ENCODE measurements at places on chromosomes 6 and 20.
A peak's percentile ranks its signal among the peaks of the same experiment; 100 is the strongest.

GRCh38 chr20:1995531-1996310, 1.9 kb upstream of the PDYN start:
- DNase-seq: no peak

- DNase-seq: peak; percentile 2
Measured at GRCh38 chr6:76490456-76490855, 418.0 kb upstream of the IMPG1 start.

GRCh38 chr6:43723737-43724295, 36.2 kb upstream of the MRPS18A start:
- peak; percentile 68 for DNase-seq

- DNase-seq: peak; percentile 76
Measured at GRCh38 chr6:112332274-112332673, 14.9 kb upstream of the RFPL4B start.

DNA sequence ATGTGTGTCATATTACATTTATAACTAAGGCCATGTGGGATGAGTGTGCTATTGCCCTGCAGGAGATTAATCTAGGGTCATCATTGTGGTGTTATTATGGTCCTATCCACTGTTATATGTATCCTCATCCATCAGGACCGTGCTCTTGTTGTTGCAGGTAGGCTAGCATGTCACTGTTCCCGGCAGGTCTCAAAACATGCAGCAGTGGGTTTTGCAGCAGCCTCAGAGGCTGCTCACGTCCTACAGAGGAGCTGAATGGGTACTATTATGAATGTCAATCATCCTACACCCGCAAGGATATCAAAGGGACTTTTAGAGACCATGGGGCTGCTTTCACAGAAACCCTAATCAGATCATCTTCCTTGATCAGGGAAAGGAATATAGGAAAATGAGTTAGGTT, 318.2 kb downstream of the SAMD5 start:
- no peak for DNase-seq

GRCh38 chr6:90003941-90004340, 109.7 kb downstream of the GJA10 start:
- DNase-seq: peak; percentile 60

GRCh38 chr20:14344746-14345145, 7.3 kb upstream of the FLRT3 start:
- DNase-seq: no peak

- peak; percentile 96 for DNase-seq
Measured at GRCh38 chr20:52494244-52494643, 302.7 kb upstream of the ZFP64 start.

GRCh38 chr6:38001386-38001785, 181.9 kb downstream of the ZFAND3 start:
- DNase-seq: no peak

GRCh38 chr6:14934013-14934412, 311.9 kb upstream of the JARID2 start:
- DNase-seq: no peak

DNA sequence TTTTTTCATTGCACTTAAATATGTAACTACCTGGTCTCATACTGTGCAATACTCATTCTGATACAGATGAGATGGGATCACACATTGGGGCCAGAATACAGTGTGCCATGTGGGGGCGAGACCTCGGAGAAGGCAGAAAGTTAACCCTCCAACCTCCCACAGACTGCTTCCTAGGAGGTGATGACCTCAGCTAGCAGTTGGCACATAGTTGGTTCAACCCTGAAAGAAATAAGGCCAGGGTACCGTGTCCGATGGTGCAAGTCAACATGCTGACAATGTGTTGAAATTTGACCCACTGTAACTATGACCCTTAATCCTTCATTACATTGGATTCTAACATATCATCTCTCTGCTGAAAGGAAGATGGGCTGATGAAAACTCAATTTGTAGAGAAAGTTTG, 61.9 kb downstream of the GJA10 start:
- DNase-seq: no peak

GRCh38 chr20:44485078-44485829, 9.6 kb downstream of the TTPAL start:
- DNase-seq: no peak

- peak; percentile 36 for DNase-seq
Measured at GRCh38 chr20:19254956-19255355, 42.5 kb downstream of the SLC24A3 start.

- DNase-seq: no peak
Measured at GRCh38 chr20:16228722-16229121, 344.5 kb downstream of the KIF16B start.

DNA sequence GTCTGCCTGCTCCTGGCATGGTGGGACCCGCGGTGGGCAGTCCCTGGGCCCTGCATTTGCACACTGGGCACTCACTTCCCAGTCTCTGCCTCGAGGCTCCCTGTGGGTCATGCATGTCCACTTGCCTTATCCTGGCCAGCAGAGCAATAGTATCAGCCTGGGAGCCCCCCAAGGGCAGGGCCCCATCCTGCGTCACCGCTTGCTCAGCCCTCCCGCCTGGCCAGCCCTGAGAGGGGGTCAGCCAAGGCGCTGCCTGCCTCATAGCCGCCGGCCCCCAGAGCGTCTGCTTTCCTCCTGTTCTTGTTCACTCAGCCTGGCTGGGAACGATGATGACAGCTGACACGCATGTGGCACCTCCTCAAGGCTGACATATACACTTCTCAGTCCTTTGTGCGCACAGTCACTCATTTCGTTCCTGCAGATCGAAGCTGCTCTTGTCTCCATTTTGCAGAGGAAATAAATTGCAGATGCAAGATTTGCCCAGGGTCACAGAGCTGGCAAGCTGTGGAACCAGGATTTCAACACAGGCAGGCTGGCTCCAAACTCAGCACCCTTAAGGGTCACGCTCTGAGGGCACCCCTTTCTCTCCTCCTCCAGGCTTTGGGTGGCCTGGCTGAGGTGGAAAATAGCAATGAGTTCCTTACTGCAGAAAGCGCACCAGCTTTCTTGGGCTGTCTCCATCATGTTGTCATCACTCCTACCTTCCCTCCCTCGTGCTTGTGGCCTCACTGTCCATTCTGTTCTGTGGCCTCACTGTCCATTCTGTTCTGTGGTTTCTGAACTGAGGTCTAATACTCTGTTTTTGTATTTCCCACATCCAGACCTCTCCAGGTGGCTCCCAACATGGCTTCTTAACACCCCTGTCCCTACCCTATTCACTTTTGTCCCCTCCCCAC, 17.2 kb downstream of the KCNK17 start:
- no peak for DNase-seq

GRCh38 chr6:10838794-10839333, 525 bp upstream of the MAK start:
- no peak for DNase-seq

DNA sequence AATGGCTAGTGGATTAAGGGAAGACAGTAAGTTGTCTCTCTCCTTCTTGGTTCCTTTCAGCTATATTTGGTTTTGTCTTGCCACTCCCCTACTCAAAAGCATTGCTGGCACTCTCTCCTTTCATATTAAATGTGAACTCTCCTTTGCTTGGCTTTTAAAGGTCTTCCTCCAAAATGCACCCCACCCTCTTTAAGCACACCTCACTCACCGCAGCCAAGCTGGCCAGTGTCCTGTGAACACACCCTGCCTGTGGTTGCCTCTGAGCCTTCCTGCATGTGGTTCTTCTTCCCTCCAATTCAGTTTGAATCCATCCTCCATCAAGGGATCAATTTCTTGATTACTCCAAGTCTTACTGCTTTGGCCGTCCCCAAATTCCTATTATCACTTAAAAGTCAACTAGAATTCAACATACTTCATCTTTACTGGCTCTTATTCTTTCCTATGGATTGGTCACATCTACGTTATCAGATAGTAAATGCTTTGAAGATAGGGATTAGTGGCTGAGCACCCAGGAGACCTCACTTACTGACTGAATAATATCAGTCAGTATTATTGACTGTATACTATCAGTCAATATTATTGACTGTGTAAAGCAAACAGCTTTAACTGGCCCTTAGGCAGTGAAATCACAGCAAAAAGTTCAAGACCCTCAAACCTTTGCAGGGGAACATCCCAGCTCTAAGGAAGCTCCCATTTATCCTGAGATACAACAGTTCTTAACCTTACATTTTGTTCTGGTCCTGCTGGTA, 41.6 kb upstream of the SPDEF start:
- no peak for DNase-seq

- DNase-seq: no peak
Measured at GRCh38 chr6:138161088-138161337, 726 bp upstream of the ARFGEF3 start.

DNA sequence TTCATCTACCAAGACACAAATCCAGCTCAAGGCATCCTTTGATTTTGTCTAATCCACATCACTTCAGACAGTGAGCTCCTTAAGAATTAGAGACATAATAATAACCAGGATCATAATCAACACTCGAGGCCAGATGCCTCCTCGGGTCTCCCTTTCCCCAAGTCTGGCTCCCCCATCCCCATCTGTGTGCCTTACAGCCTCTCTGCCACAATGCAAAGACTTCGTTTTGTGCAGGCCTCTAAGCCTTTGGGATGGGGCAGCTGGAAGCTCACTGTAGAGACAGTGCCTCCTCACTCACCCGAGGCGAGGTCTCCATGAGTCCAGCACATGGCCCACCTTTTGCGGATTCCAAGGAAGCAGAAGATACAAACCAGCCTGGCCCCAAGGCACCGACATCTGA, 30.3 kb downstream of the LRFN2 start:
- no peak for DNase-seq

- DNase-seq: peak; percentile 68
Measured at GRCh38 chr20:32789896-32790750, 27.9 kb downstream of the DNMT3B start.

- DNase-seq: no peak
Measured at GRCh38 chr6:44497807-44498206, 110.3 kb downstream of the CDC5L start.

DNA sequence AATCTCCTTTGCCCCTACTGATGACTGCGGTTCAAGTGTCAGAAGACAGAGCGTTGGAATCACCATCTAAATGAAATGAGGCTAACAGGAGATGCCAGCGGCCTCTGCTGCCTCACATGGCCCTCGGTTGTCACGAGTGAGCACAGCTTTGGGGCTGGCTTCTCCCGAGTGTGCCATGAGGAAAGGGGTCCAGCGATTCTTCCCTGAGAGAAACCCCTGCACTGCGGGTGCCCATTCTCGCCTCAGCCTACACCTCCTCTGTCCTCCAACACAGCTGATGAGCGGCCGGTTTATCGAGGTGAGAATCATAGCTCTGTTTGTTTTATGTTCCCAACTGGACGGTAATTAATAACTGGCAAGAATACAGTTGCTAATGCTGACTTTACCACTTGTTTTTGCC, 144.7 kb upstream of the RPS6KA2 start:
- no peak for DNase-seq

- no peak for DNase-seq
Measured at GRCh38 chr6:105985816-105986632, 100.1 kb upstream of the PRDM1 start.

DNA sequence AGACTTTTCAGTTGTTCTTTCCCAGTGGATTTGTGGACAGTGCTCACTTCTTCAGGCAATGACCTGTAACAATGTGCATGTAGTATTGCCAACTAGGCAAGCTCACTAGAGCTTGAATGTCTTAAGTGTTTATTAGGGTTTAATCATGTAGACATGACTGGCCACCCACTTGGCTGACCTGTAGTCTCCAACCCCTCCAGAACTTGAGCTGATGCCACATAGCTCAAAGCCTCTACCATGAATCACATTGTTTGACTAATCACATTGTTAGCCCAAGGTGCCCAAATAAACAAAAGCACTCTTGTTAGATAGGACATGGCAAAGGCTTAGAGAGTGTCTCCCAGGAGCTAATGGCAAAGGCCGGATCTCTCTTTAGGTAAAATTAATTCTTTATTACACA, 272.7 kb downstream of the GRIK2 start:
- peak; percentile 45 for DNase-seq

DNA sequence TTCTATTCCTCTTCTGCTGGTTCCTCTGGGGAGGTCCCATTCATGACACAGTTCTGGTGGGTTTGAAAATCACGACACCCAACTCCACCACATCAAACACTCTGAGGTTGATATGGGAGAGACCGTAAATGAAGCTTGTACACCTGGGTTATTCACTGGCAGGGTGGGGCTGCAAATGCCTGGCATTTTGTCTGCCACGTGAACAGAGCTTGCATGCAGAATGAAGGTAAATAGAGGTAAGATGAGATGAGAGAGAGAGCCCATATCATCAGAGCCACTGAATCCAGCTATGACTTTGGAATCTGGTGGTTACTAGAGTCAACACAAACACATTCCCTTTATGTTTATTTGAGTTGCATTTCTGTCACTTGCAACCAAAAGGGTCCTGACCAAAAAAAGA, 97.4 kb downstream of the BANF2 start:
- DNase-seq: no peak

DNA sequence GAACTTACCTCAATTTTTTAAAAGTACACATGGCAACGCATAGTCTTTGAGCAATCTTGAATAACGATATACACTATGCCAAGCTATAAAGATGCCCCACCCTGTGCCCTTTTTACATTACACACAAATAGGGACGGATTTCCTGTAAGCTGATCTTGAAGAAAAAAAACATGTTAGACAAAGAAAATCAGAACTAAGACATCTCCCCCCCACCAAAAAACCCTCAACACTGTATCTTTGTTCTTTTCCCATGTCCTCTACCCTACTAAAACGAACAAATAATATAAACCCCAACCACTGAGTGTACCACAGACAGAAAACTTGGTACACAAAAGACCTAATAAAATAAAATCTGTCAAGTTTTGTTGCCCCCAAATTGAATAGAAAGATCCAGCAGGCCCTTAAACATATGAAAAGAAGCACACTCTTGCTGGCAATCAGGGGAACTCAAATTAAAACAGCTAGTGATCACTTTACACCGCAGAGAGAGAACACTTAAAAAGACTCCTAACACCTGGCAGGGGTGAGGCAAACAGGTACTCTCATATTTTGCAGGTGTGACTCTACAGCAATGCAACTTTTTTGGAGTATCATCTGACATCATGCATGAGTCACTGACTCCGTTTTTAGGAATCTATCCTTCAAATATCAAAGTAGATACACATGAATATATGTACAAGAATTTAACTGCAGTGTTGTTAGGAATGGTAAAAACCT, 29.6 kb downstream of the BACH2 start:
- no peak for DNase-seq

GRCh38 chr20:51767867-51768758, at the start of gene ATP9A:
ATP9A (minus strand) TSS chr20:51768390; CDS start chr20:51768369, 21 bp downstream.
- peak; percentile 24 for DNase-seq

- DNase-seq: peak; percentile 64
Measured at GRCh38 chr6:42354702-42355101, 97.0 kb downstream of the TRERF1 start.

DNA sequence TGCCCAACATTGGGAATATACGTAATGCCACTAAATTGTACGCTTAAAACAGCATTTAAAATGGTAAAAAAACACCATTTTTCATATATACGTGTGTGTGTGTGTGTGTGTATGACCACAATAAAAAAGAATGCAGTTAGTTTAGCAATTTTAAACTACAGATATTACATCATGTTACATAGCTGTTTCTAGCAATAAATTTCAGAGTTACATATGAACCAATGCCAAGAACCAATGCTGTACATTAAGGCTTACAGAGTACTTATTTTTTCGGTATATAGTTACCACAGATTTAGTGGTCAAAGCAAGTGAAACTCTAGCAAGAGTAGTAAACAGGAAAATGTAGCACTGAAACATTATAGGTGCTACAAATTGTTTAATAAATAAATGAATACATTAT, 119.3 kb downstream of the PDE10A start:
- DNase-seq: peak; percentile 2
